Stimulated activated CD8-positive, alpha-beta memory T cell treated with anti-CD3 and anti-CD28 coated beads, Interleukin-15, amount 100 ng/mL, for 48 hours (primary cell): ENCODE measurements at places on chromosomes 6 and 20.

DNA sequence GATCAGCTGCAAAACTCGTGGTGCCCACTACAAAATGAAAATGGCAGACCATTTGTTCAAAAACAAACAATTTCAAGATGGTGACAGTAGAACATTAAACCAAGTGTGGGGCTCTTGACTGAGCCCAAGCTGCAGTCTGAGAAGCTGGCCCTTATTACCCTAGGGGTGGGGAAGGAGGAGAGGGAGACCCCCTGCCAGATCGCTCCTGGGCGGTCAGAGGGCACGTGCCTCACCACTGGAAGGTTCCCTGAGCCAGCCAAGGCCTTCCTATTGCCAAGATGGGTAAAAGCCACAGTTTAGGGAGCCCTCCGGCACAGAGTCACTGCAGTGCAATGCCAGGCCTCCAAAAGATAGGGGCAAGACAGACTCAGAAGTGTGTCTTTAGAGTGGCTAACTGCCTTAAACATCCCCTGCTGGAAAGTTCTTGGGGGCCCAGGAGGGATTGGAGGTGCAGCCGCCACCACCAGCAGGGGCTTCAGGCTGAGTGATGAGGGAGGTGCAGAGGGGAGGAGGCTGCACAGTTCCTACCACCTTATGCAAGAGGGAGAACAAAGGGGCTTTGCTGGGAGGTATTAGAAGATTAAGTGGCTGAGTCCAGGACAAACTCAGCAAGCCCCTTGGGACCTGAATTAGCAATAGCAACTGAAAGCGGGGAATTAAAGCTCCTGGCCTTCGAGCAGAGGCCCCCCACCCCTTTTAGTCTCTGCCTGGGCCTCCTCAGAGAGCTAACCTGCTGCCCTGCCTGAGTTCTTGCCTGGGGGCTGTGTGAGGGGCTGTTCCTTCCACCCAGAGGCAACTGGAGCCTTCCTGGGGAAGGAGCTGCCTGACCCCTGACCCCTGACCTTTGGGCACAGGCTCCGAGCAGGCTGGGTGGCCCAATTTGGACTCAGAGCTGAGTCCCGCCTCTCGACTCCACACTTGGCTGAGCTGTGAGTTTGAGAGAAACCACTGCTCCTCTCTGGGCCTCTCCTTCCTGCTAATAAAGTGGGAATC lies 88.4 kb downstream of the VEGFA start:
- no peak for DNase-seq

DNA sequence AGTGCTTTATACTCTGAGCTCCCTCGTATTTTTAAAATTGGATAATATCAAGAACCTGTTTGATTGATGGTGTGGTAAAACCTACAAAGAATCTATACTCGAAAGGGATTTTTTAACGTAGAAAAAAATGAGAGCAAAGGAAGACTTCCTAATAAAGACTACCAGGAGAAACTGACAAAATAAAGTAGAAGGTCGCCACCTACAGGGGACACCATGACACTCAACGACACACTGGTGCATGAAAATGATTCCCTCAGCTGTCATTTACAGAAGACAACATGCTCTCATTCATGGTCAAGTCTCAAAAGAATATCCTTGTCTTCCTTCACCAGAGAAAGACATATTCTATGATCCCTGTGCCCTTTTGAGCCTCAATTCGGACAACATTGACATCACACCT lies 10.1 kb upstream of the NHSL1 start:
- no peak for DNase-seq

GRCh38 chr20:22428051-22428450 lies 156.3 kb downstream of the FOXA2 start:
- DNase-seq = no peak

DNA sequence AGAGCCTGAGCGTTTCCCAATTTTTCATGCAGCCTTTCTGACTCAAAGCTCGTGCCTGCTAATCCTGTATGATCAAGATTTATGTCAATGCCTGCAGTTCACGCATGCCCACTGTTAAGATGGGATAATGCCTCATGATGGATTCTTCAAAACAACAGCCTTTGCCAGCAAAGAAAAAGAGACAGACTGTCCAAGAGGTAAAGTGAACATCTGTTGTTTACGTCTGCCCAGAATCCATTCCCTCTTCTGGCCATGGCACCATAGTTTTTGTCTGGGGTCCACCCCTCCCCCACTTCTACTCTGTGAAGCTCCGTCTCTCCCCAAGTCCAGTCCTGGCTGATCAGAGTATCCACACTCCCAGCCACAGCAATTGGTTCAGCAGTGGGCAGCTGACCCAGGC lies 91.9 kb upstream of the EYA2 start:
- DNase-seq = no peak

GRCh38 chr20:3156811-3157619 lies 2.6 kb downstream of the FASTKD5 start:
- DNase-seq = no peak

DNA sequence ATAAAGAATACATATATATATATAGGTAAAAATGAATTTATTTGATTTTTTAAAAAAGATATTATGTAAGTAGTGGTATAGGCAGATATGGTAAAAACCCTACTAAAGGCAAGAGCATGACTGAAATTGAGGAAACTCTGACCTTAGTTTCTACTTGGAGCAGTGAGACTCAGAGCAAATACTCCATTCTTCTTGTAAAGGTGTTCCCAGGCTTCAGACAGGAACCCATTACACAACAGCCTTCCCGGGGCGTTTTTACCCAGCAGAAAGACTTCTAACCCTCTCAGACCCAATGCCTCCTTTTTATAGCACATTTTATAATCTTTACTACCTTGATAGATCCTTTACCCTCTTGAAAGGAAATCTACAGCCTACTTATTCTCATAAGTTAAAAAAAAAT lies 124.5 kb downstream of the MTFR2 start:
- DNase-seq = no peak

- DNase-seq = peak; percentile 15
Measured at GRCh38 chr6:39153766-39154397, 38.9 kb upstream of the SAYSD1 start.

- DNase-seq = peak; percentile 59
Measured at GRCh38 chr6:111804627-111805235, 68.5 kb downstream of the FYN start.

- no peak for DNase-seq
Measured at GRCh38 chr6:43764772-43765171, 5.2 kb upstream of the VEGFA start.

- no peak for DNase-seq
Measured at GRCh38 chr6:167129159-167129558, 6.3 kb downstream of the CCR6 start.

GRCh38 chr6:11035616-11036350 lies 8.3 kb downstream of the ELOVL2 start:
- no peak for DNase-seq

DNA sequence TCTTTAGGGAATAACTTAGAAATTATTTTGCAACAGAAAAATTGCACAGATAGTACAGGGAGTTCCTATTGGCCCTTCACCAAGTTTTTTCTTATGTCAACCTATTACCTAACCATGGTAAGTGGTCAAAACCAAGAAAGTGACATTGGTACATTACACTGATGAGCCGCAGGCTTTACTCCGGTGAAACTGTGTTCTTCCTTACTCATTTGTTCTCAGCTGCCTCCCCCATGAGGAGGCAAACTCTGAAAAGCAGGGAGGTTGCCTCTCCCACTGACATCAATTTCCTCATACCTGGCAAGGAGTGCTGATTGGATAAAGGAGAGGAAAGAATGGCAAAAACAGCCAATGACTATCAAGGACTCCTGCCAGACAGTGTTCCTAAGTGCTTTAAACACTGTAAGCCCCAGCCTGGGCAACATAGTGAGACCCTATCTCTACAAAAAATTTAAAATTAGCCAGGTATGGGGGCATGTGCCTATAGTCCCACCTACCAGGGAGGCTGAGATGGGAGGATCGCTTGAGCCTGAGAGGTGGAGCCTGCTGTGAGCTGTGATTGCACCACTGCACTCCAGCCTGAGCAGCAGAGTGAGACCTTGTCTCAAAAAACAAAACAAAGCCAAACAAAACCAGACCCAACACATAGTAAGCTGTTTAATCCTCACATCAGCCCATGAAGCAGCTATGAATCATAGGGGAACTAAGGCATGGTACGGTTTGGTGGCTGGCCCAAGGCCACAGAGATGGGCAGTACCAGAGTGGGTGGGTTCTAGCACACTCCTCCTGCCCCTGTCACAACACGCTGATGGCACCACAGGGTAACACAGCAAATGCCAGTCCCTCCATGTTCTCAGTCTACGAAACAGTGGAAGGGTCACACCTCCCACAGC lies 24.7 kb downstream of the C20orf203 start:
- no peak for DNase-seq

DNA sequence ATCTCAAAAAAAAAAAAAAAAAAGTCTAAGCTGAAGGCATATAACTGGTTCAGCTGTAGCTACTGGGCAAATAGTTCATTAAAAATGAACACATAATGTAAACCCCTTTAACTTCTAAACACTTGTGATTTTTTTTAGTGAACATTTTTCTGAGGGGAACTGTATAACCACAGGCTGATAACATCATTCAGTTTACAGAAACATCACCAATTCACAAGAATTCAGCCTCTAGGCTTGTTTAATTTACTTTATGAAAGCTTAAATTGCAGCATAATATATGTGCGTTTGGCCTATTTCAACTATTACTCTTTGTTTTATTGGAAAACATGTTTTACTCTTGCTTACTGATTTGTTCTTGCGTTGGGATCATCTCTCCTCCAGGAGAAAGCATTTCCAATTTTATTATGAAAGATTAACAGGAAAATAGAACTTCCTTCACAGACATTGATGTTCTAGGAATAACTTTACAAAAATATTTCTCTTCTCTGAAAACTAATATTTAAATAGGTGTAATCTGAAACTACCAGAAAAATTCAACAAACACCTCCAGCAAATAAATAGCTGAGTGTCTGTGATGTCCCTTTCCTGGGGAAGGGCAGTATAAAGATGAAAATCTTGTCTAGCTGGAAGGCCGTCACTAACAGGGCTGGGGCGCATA lies 284.5 kb downstream of the UST start:
- no peak for DNase-seq

GRCh38 chr6:57193177-57193576 lies 21.1 kb downstream of the BAG2 start:
- DNase-seq = no peak
